ENCODE measurements at places on chromosomes 1 and 21.

DNA sequence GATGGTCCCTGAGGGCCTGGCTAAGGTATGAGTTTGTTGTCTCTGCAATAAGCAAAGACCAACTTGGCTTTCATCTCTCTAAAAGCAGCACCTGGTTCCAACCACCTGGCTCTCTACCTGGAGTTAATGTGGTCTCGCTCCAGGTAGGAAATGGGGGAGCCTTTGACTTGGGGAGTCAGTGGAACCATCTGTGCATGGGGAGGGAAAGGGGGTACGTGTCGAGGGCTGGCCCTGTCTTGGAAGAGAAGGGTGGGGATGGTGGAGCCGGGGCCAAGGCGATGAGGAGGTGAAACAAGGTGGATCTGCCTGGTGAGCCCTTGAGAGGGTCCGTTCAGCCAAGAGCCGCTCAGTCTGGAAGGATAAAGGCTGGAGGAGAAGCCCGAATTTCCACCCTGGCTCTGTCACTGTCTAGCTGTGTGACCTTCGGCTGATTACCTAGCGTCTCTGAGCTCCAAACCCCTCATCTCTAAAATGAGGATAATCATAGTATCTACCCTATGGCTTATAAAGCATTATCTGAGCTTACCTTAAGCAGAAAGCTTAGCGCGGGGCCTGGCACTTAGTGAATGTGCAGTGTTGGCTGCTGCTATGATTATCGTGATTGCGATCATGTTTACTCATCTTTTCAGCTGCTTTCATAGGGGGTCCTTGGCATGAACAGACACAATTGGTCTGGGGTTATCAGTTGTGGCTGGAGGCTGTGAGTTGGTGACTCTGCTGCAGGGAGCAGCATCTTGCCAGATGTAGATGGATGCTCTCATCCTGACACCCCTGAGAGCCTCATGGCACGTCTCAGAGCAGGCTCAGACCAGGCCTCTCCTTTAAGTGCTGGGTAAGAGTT lies 78.7 kb downstream of the ACTL8 start:
- no peak for DNase-seq

DNA sequence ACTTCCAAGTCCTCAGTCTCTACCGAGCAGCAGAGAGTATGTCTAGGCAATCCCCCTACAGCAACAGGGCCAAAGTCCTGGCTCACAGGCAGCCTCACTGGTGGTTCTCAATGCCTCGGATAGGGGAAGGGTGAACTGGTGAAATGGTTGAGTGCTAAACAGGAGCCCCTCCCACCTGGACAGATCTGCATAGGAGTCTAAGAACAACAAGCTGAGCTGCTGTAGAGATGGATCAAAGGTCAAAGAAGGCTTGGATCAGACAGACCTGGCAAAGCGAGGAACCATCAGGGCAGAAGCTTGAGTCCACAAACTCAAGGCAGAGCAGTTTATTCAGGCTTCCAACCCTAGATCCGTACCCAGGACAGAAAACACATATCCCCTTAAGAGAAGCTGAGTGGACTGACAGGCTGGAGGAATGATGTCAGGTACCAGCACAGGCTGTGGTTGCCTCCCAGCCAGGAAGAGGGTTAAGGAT lies 31.8 kb downstream of the RABIF start:
- DNase-seq: no peak

GRCh38 chr21:41973861-41974751 lies 20.3 kb upstream of the C2CD2 start:
- no peak for DNase-seq

- no peak for DNase-seq
These were observed 52.0 kb upstream of the LYPLAL1 start for GRCh38 chr1:219121679-219122078.

DNA sequence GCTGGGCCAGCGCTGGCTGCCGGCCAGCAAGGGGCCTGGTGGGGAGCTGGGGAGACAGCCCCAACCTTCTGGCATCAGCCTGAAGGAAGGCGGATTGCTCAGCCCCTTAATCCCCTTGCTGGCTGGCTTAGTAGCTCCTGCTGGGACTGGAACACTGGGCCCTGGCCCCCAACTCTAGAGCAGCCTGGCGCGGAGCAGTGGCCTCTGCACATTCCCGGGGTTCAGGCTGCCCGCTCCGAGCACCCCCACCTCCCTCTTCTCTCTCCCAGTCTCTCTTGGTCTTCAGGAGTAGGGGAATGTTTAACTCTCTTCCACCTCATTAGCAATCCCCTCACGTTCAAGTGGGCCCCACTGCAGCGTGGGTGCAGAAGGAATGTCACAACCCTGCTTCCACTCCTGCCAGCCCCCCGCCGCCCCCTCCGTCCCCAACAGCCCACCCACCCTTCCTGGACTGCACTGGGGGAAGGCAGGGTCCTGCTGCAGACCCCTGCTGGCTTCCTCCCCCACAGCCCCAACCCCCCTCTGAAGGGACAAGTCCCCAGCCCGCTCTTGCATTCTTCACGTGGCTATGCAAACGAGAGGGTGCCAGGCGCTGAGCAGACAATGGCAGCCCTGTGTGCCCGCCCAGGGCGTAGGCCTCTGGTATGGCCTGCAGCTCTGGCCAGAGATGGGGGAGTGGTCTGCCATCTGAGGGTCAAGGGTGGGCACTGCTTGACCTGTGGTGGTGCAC lies 980 bp upstream of the CLDN19 start:
- DNase-seq: no peak
